ENCODE measurements at places on chromosomes 6 and 20.

DNA sequence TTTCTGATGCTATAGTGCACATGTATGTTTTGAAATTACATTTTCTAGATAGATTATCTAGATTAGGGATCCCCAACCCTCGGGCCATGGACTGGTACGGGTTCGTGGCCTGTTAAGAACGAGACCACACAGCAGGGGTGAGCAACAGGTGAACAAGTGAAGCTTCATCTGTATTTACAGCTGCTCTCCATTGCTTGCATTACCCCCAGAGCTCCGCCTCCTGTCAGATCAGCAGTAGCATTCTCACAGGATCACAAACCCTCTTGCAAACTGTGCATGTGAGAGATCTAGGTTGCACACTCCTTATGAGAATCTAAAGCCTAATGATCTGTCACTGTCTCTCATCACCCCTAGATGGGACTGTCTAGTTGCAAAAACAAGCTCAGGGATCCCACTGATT, 10.4 kb downstream of the CEP57L1 start:
- DNase-seq = no peak

- no peak for DNase-seq
Measured at GRCh38 chr6:137146206-137146605, 27.2 kb downstream of the IL22RA2 start.

- DNase-seq = no peak
Measured at GRCh38 chr6:49888742-49889431, 22.6 kb upstream of the CRISP1 start.

DNA sequence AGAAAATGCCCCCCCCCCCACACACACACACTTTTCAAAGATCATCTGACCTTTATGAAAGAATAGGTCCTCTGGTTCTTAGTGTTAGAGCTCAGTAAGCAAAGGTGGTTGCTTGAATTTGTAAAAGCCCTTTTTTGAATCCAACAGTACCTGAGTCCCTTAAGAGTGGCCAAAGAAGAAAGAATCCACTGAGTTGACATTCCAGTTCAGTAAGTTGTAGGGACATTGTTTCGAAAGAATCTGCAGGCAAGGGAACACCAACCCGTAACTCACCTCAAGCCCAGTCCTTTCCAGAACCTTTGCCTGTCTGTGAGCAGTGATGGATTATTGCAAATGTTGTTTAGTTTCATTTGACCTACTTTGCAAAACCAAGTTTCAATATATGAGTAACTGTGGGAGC, 64.2 kb upstream of the MAP3K4 start:
- DNase-seq = no peak

DNA sequence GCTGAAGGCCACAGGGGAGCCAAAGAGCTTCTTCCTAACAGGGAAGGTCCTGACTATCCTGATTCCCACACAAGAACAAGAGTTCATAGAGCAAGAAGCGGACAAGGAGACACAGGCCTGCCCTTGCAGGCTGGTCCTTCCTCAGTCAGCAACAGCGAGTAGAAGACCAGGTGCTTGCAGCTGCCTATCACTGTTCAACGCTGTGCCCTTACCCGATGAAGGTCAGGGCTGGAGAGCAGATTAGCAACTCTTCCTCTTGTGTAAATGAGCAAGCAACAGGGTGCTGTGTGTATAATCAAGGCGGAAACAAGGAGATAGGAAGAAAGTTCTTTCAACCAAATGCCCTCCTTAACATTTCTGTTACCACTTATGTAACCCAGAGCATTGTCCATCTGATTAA, 115.3 kb upstream of the SPACA1 start:
- DNase-seq = no peak

DNA sequence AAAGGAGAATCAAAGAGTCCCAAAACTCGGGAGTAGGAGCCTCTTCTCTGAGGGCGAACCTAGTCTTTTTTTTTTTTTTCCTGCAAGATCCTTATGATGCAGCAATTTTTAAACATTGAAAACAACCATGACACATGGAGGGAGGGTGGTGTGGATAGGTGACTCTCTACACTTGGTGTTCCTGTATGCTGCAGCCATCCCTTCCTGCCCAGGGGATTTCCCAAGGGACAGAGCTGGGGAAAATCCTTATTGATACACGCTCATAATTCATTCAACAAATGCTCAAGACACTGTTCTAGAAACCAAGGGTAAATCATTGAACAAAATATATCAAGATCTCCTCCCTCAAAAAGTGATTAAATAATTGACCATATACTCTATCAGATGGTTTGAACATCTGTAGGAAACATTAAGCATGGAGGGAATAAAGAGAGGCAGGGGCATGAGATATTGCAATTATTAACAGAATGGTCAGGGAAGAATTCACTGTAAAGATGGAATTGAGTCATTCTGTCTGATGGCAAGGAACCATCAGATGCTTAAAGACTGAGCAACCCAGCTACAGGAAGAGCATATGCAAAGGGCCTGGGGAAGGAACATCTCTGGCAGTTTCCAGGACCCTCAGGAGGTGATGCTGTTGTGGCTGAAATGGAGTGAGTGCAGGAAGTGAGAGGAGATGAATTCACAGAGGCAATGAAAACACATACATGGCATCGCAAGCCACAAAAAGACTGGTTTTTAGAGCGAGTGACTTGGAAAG, 13.4 kb upstream of the BTN3A3 start:
- no peak for DNase-seq

GRCh38 chr20:8153281-8153908, 21.3 kb downstream of the PLCB1 start:
- peak; percentile 44 for DNase-seq

DNA sequence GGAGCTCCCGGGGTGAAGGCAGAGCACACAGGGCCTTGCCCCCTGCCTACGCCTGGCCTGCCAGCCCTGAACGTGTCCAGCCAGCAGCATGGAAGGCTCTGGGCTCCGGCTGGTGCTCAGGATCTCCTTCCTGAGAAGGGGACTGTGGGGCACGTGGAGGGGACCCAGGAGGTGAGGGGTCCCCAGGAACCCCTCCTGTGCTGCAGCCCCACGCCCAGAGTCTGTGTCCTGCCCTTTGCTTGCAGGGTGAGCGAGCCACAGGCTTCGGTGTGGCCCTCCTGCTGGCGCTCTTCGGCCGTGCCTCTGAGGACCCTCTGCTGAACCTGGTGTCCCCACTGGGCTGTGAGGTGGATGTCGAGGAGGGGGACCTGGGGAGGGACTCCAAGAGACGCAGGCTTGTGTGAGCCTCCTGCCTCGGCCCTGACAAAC, 22.3 kb downstream of the NPEPL1 start:
- no peak for DNase-seq

DNA sequence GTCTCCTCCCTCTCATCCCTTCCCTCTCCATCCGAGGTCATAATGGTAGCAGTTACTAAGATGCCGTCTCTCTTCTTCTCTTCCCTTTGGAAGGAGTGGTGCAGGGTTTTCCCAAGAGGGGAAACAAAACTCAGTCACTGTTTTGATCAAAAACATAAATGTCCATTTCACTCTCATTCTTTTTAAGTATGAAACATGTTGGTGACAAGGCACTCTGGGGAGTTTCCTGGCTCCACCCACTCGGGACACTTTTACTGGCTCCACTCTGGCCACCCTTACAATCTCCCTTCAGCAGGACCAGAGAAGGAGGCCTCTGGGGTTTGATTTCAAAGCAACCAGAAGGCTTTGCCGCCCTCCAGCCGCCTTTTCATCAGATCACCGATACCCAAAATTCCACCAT, 57.0 kb downstream of the FGD2 start:
- DNase-seq = no peak

- no peak for DNase-seq
Measured at GRCh38 chr6:43909474-43910148, 139.6 kb downstream of the VEGFA start.

- no peak for DNase-seq
Measured at GRCh38 chr20:49534255-49534712, 33.7 kb downstream of the PTGIS start.

- no peak for DNase-seq
Measured at GRCh38 chr20:46273717-46274116, 34.6 kb downstream of the CDH22 start.

GRCh38 chr6:139235661-139236060, 56.1 kb downstream of the TXLNB start:
- no peak for DNase-seq

DNA sequence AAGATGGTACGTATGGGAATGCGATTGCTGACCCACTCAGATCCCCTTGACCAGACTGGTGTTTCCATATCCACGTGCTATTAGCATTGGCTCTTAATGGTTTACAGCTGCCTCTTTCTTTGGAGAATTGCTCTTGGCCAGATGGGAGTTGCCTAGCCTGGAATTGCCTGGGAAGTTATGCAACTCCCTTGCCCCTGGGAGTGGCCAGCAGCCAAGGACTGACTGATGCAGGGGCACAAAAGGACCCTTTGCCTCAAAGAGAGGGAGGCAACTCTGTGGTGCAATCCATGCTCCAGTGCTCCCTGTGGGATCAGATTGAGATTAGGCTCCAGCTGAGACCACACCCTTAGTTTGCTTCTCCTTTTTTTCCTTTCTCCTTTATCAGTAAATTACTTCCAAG, 203.5 kb upstream of the JAG1 start:
- DNase-seq = no peak

- no peak for DNase-seq
Measured at GRCh38 chr6:41935685-41936072, 5.9 kb downstream of the CCND3 start.

Data from SK-N-MC (cell line).